ENCODE measurements at places on chromosomes 2 and 18.

- no peak for DNase-seq
These were observed 33.4 kb downstream of the PAX8 start for GRCh38 chr2:113245276-113245711.

- DNase-seq = no peak
These were observed 22.1 kb downstream of the MFF start for GRCh38 chr2:227347117-227347516.

DNA sequence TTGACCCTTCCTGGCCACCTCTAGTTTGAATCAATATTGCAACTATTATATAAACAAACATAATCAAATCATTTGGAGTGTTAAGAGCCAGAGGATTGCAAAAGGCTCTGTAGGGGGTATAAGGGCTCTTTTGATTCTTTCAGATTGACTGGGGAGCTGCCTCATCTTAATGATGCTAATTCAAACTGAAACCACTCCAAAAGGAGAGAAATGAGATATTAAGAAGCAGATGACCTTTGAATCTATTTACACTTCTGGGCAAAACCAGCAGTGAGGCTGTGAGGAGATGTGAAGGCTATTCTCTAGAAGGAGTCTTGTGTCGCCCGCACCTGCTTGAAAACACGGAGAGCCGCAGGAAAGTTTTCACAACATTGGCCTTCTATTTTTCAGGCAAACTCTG is 311.2 kb upstream of the CRIM1 start:
- no peak for DNase-seq

DNA sequence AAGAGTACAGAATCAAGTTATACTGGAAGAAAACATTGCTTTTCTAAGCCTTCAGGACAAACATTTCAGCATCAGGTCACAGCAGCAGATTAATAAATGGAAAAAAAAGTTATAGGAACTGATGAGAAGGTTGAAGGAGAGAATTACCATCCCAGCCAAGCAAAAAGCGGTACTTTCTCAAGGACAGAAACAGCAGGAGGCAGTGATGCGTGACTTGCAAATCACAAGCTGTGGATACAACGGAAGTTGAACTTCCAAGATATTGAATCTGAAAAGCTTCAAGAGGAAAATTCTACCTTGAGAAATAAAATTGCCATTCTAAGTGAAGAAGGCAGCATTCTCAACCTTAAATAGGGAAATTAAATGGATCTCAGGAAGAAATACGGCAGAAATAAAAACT is 18.5 kb upstream of the SERPINB12 start:
- no peak for DNase-seq
